Natural killer cell treated with Interleukin-12 subunit alpha and Interleukin-12 subunit beta and Interleukin-15 and Interleukin-18, amount 100 ng/mL, for 72 hours (primary cell): ENCODE measurements at places on chromosomes 13 and 19. TPM values are rescaled to one million over a fixed set of nuclear protein-coding genes. Genes with fewer than 3 reads are reported as not detected.

DNA sequence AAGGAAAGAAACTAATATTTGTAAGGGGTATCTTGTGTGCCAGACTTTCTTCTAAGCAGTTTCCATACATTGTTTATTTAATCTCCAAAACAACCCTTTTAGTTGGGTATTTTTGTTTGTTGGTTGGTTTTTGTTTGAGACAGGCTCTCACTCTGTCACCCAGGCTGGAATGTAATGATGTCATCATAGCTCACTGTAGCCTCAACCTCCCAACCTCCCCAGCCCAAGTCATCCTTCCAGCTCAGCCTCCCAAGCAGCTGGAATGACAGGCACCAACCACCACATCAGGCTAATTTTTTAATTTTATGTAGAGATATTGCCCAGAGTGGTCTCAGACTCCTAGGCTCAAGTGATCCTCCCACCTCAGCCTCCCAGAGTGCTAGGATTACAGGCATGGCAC is 41.2 kb upstream of the LSM14A start:
- no peak overlapping the region for H3K4me3 ChIP-seq
- no peaks in the 10 kb centered on the region for H3K27me3 ChIP-seq
- H3K27ac ChIP-seq, result no peak overlapping the region
- H3K36me3 ChIP-seq, result no peaks in the 10 kb centered on the region

DNA sequence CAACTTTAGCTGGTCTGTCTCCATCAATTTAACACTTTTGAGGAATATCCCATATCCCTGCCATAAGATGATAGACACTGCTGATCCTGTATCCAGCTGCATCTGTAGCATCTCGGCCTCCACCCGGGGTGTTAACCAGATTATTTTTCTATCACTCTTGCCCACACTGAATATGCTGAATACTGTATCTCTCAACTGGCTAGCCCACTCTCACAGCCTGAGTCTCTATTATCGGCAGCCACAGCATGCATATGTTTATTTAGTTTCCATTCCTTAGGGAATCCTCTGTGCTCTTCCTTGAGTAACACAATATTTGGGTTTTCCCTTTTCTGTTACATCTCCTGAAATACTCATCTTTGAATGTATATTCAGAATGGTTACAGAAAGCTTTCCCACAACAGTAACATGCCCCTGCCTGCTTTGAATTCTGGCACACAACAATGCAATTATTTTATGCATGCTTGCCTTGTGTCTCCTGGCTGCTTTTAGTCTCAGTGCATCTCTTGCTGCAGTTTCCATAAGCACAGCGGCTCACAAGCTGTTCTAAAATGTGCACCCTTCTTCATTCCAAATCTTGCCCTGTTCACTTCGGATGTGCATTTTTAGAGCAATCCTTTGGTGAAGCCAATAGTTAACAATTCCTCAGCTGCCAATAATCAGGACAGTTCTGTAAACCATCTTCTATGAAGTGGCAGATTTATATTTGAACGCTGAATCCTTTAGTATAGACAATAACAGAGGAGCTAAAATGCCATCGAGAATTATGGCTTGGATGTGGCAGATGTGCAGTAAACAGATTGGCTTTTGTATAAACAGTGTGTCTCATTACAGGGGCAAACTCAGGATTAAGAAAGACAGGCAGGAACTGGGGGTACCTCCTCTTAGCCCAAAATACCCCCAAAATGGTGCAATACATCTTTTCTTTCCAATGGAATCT is 261.9 kb upstream of the SOX21 start:
- no peak overlapping the region for H3K4me3 ChIP-seq
- H3K27ac ChIP-seq, result no peak overlapping the region
- H3K4me1 ChIP-seq, result no peaks in the 10 kb centered on the region
- no peaks in the 10 kb centered on the region for H3K36me3 ChIP-seq
- H3K27me3 ChIP-seq, result peaks cover 28% of the 10 kb centered on the region
- no peak for DNase-seq

DNA sequence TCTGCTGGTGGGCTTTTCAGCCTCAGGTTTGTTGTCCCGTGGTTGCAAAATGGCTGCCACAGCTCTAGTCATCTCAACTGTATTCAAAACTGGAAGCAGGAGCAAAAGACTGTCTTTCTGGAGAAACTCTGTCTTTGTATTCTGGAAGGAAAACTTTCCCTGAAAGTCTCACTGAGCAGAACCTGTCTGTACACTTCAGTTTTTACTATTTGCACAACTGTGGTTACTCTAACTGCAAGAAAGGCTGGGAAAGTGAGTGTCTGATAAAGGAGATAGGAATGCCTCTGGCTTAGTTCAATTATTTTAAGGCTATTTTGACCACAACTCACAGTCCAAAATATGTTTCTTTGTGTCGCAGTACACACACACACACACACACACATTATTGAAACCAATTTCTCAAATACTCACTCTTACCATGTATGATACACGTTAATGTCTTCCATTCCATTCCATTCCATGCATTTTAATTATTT is 49.7 kb upstream of the EHD2 start:
- no peak for DNase-seq
- no peak overlapping the region for H3K27ac ChIP-seq
- no peaks in the 10 kb centered on the region for H3K36me3 ChIP-seq
- H3K4me3 ChIP-seq, result no peak overlapping the region

GRCh38 chr19:27794494-27795042 is 1418.4 kb downstream of the UQCRFS1 start:
- peaks cover 35% of the 10 kb centered on the region for H3K4me1 ChIP-seq
- peak; percentile 67 for DNase-seq
- H3K27ac ChIP-seq, result peak overlapping the region; percentile 96
- H3K27me3 ChIP-seq, result no peaks in the 10 kb centered on the region

Gene NAPSA
- total RNA-seq, result 12.4 TPM

Gene C19orf18
- total RNA-seq, result not detected

Gene TPP2
- total RNA-seq, result 60.2 TPM

GRCh38 chr19:1322198-1322981 is 36.7 kb downstream of the EFNA2 start:
- H3K27me3 ChIP-seq, result peaks cover 28% of the 10 kb centered on the region
- H3K36me3 ChIP-seq, result no peaks in the 10 kb centered on the region
- no peak for DNase-seq
- H3K4me1 ChIP-seq, result peaks cover 3% of the 10 kb centered on the region
- H3K4me3 ChIP-seq, result no peak overlapping the region

- no peak overlapping the region for H3K27ac ChIP-seq
- H3K4me3 ChIP-seq, result no peak overlapping the region
- no peaks in the 10 kb centered on the region for H3K27me3 ChIP-seq
Observed at GRCh38 chr19:38030686-38031422, 123.8 kb downstream of the SIPA1L3 start.

GRCh38 chr13:68026077-68026476 is 795.9 kb upstream of the PCDH9 start:
- no peak overlapping the region for H3K4me3 ChIP-seq
- no peak for DNase-seq
- no peak overlapping the region for H3K27ac ChIP-seq

DNA sequence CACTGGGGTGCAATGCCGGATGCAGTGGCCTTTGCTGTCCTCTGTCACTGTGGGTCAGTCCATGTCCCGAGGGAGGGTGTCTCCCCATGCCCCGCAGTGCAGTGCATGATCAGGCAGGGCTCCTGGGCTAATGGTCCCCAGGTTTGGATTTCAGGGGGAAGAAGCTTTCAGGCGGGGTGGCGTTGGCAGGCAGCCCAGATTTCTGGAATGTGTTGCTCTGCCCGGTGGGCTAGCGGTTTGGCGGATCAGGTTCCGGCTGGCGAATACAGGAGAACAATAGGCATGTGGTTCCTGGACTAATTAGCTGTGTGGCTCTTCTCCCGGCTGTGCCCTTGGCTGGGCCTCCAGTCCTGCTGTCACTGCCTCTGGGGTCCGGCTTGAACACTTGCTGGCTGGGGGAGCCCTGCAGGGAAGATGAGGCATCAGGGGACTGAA is 141.3 kb downstream of the FGF9 start:
- peaks cover 18% of the 10 kb centered on the region for H3K27me3 ChIP-seq
- no peak overlapping the region for H3K27ac ChIP-seq
- H3K4me1 ChIP-seq, result no peaks in the 10 kb centered on the region
- H3K36me3 ChIP-seq, result no peaks in the 10 kb centered on the region

Gene OR7D2
- not detected for total RNA-seq

Gene SPACA4
- total RNA-seq, result not detected

Gene EXOC3L2
- not detected for total RNA-seq

Gene LPAR2
- total RNA-seq, result 33.7 TPM

Gene CYP2F1
- total RNA-seq, result not detected

- H3K27me3 ChIP-seq, result peaks cover 15% of the 10 kb centered on the region
- DNase-seq, result no peak
- H3K36me3 ChIP-seq, result no peaks in the 10 kb centered on the region
- H3K4me1 ChIP-seq, result no peaks in the 10 kb centered on the region
- no peak overlapping the region for H3K27ac ChIP-seq
- no peak overlapping the region for H3K4me3 ChIP-seq
Observed at GRCh38 chr19:47885067-47885463, 1.1 kb downstream of the SULT2A1 start.

GRCh38 chr19:46295401-46296201 is 1.2 kb upstream of the HIF3A start:
- H3K4me3 ChIP-seq, result no peak overlapping the region
- no peak overlapping the region for H3K27ac ChIP-seq
- H3K36me3 ChIP-seq, result no peaks in the 10 kb centered on the region
- peaks cover 26% of the 10 kb centered on the region for H3K27me3 ChIP-seq

GRCh38 chr13:23626700-23627099 is 56.5 kb downstream of the TNFRSF19 start:
- H3K27ac ChIP-seq, result no peak overlapping the region
- H3K4me3 ChIP-seq, result no peak overlapping the region
- DNase-seq, result no peak

DNA sequence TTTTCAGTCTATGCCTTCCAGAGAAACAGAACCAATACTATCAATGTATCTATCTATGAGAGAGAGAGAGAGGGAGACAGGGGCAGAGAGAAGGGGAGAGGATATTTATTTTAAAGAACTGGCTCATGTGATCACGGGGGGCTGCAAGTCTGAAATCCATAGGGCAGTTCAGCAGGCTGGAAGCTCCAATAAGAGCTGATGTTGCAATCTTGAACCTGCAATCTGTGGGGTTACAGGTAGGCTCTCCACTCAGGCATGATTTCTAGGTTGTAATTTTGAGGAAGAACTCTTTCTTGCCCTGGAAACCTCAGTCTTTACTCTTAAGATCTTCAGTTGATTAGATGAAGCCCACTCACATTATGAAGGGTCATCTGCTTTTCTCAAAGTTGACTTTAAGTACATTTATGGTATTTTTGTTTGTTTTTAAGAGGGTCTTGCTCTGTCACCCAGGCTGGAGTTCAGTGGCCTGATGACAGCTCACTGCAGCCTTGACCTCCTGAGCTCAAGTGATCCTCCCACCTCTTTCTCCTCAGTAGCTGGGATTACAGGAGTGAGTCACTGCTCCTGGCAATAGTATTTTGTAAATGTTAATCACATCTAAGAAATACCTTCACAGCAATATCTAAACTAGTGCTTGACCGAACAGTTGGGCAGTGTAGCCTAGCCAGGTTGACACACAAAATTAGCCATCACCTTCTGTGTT is 376.4 kb downstream of the FGF9 start:
- peaks cover 14% of the 10 kb centered on the region for H3K27me3 ChIP-seq
- peaks cover 24% of the 10 kb centered on the region for H3K4me1 ChIP-seq
- H3K36me3 ChIP-seq, result no peaks in the 10 kb centered on the region
- no peak overlapping the region for H3K27ac ChIP-seq
- H3K4me3 ChIP-seq, result no peak overlapping the region

DNA sequence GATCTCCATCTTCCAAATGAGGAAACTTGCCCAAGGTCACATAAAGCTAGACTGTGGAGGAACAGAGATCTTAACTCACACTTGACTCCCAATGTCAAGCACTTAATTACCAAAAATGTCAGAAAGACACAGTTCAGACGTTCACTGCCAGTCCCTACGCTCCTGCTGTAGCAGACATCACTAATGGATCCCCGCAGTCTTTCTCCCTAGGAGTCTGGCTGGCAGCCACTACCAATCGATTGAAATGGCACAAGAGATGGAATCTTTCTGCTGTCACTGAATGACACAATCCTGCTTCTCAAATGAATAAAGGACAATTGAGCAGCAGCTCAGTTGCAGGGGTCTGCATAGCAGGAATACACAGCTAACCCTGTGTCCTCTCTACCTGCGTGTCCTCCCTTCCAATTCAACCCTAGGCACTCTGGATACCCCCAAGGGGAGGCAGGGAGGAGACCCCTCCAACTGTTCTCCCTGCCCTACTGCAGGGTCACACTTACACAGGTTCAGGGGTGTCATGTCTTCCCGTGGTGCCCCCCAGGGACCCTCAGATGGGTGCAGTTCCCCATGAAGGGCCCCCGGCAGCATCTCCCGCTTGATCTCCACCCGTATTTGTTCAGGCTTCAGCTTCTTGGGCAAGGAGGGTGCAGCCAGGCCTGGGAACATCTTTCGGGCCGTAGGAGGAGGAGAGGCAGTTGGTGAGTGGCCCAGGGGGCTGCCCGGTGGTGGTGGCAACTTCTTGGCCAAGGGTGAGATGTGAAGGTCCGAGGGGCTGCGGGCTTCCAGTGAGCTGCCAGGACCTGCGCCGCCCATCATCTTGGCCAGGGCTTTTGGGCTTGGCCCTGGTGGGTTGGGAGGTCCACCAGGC is 7.9 kb upstream of the AKAP8L start:
- no peak overlapping the region for H3K27ac ChIP-seq
- peaks cover 12% of the 10 kb centered on the region for H3K36me3 ChIP-seq
- H3K27me3 ChIP-seq, result no peaks in the 10 kb centered on the region
- peaks cover 22% of the 10 kb centered on the region for H3K4me1 ChIP-seq

- peaks cover 7% of the 10 kb centered on the region for H3K27me3 ChIP-seq
- peaks cover 6% of the 10 kb centered on the region for H3K36me3 ChIP-seq
- no peak overlapping the region for H3K27ac ChIP-seq
Observed at GRCh38 chr13:77696879-77697216, 639 bp upstream of the SLAIN1 start.

GRCh38 chr19:35284153-35285094 is 2.1 kb downstream of the HAMP start:
- H3K4me1 ChIP-seq, result no peaks in the 10 kb centered on the region
- H3K4me3 ChIP-seq, result no peak overlapping the region
- no peaks in the 10 kb centered on the region for H3K27me3 ChIP-seq

DNA sequence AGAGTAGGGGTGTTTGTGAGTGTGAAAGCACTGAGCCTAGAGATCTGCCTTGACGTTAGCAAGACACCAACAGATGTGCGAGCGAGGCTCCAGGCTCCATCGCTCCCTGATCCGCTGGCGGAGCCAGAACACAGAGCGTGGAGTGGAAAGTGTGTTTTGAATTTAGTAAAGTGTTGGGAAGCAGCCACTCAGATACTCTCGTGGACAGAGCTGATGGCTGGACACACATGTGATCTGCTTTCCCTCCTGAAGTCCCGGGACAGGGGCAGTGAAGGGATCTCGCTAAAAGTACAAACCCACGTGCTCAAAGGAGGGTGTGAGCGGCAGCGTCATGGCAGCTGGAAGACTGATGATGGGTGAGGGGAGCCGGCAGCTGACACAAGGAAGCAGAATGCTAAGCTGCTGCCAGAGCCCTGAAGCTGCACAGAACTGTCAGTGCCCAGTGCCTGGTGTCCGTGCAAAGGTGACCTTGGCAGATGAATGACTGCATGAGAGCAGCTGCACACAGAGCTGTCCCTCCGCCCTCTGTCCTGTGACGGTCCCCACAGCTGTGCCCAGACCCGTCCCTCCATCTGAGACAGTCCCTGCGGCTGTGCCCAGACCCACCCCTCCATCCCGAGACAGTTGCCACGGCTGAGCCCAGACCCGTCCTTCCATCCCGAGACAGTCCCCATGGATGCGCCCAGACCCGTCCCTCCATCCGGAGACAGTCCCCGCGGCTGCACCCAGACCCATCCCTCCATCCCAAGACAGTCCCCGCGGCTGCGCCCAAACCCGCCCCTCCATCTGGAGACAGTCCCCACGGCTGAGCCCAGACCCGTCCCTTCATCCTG is 29.6 kb upstream of the TMEM255B start:
- DNase-seq, result no peak
- H3K4me3 ChIP-seq, result no peak overlapping the region
- no peaks in the 10 kb centered on the region for H3K36me3 ChIP-seq
- H3K27ac ChIP-seq, result no peak overlapping the region
